ENCODE measurements at places on chromosomes 16 and 17. TPM values are rescaled to one million over a fixed set of nuclear protein-coding genes. Genes with fewer than 3 reads are reported as not detected.

DNA sequence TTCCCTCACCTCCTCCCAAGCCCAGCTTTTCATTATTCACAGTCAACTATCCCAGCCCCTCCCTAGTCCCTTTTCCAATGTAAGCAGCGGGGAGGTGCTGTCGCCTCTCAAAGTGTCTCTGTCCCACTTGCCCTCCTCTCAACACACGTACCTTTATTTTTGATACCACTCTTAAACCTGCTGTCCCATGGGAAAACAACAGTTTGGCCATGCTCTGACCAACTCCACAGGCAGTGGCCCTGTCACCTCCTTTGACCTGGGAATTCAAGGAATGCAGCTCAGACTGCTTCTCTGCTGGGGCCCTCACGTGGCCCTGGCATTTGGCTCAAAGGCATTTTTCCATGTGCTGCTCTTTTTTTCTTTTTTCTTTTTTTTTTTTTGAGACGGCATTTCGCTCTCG, 4.2 kb downstream of the LYRM9 start:
- no peak overlapping the region for H3K27ac ChIP-seq
- H3K4me1 ChIP-seq: peaks cover 11% of the 10 kb centered on the region
- H3K27me3 ChIP-seq: no peaks in the 10 kb centered on the region
- no peak for DNase-seq
- no peaks in the 10 kb centered on the region for H3K36me3 ChIP-seq

DNA sequence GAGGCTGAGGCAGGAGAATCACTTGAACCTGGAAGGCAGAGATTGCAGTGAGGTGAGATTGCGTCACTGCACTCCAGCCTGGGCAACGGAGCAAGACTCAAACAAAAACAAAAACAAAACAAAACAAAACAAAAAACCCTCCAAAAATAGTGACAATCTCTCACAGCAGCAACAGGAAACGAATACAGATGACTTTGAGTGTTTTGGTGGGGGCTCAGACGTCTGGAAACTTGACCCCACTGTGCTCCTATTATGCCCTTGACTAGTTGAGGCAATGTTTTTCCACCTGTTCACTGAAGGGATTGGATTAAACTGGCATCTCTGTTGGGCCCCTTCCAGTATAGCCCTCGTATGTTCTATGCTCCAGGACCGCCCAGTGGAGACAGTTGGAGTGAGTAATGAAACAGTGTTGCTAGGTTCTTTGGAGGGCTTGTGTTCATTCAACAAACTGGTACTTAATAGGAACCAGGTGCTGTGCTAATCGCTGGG, 167.0 kb downstream of the UTP18 start:
- H3K27ac ChIP-seq: no peak overlapping the region
- H3K36me3 ChIP-seq: no peaks in the 10 kb centered on the region
- no peaks in the 10 kb centered on the region for H3K27me3 ChIP-seq

DNA sequence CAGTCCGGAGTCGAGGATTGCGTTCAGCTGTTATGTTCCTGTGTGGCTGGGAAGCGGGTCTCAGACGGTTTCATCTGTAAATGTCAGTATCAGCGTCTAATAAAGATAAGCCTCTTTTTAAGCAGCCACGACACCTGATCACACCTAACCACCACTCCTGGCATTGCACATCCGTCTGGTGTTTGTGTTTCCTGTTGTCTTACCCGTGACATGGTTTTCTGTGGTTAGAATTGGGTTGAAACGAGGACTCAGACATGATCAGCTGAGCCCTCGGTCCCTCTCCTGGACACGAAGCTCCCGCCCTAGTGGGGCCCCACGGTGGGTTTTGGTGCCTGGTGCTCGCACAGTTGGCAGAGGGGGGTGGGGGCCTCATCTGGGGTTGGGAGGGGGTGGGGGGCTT, 18.3 kb downstream of the CPNE7 start:
- no peak overlapping the region for H3K27ac ChIP-seq
- DNase-seq: no peak
- H3K4me3 ChIP-seq: no peak overlapping the region
- no peaks in the 10 kb centered on the region for H3K36me3 ChIP-seq
- H3K4me1 ChIP-seq: no peaks in the 10 kb centered on the region

DNA sequence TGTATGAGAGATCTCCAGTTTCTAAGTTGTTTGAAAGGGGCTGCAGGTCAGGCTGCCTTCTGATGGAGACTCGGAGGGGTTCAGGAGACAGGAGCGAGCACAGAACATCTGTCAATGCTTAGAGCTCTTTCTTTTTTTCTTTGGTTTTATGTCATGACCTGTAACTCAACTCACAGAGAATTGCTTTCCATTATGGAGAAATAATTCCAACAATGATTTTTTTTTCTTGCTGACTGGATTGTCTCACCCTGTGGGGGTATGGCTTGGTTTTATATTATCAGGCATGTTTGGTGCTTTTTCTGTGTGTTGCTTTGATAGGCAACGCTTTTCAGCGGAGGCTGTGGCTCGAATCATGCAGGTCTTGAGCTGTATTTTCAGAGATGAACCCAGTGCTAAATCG, 10.7 kb upstream of the KCNJ2 start:
- no peak for DNase-seq
- H3K4me1 ChIP-seq: no peaks in the 10 kb centered on the region
- H3K36me3 ChIP-seq: no peaks in the 10 kb centered on the region
- no peaks in the 10 kb centered on the region for H3K27me3 ChIP-seq

- H3K27me3 ChIP-seq: peaks cover 12% of the 10 kb centered on the region
- no peak for DNase-seq
- H3K27ac ChIP-seq: no peak overlapping the region
- no peaks in the 10 kb centered on the region for H3K36me3 ChIP-seq
- peaks cover 13% of the 10 kb centered on the region for H3K4me1 ChIP-seq
- peak overlapping the region; percentile 55 for H3K4me3 ChIP-seq
Observed at GRCh38 chr16:2971134-2971984, 2.2 kb downstream of the PAQR4 start.

DNA sequence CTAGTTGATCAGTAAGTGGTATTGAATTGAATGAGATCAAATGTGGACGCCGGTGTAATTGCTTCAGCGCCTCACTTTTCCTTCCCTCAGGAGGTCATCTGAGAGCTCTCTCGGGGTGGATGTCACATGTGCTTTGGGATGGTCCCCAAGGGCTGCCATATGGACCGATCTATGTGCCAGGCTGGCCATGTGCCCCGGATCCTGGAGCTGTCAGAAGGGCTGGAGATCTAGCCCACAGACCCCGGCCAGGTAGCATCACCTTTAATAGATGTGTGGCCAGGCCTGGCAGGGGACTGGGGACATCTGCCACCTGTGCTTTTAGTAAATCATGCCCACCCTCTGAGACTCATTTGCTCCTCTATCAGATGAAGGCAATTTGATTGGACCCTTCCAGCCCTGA, 95.3 kb upstream of the CRHR1 start:
- no peak for DNase-seq
- H3K36me3 ChIP-seq: no peaks in the 10 kb centered on the region
- no peak overlapping the region for H3K27ac ChIP-seq
- H3K27me3 ChIP-seq: peaks cover 28% of the 10 kb centered on the region
- H3K4me1 ChIP-seq: no peaks in the 10 kb centered on the region

GRCh38 chr16:51449441-51449840, 298.4 kb upstream of the SALL1 start:
- no peak overlapping the region for H3K27ac ChIP-seq
- no peaks in the 10 kb centered on the region for H3K36me3 ChIP-seq
- no peaks in the 10 kb centered on the region for H3K27me3 ChIP-seq
- H3K4me3 ChIP-seq: no peak overlapping the region
- H3K4me1 ChIP-seq: no peaks in the 10 kb centered on the region
- no peak for DNase-seq

- H3K4me3 ChIP-seq: no peak overlapping the region
- H3K4me1 ChIP-seq: peaks cover 48% of the 10 kb centered on the region
- no peak for DNase-seq
- no peaks in the 10 kb centered on the region for H3K27me3 ChIP-seq
Observed at GRCh38 chr17:45414990-45415881, 17.4 kb downstream of the ARHGAP27 start.

DNA sequence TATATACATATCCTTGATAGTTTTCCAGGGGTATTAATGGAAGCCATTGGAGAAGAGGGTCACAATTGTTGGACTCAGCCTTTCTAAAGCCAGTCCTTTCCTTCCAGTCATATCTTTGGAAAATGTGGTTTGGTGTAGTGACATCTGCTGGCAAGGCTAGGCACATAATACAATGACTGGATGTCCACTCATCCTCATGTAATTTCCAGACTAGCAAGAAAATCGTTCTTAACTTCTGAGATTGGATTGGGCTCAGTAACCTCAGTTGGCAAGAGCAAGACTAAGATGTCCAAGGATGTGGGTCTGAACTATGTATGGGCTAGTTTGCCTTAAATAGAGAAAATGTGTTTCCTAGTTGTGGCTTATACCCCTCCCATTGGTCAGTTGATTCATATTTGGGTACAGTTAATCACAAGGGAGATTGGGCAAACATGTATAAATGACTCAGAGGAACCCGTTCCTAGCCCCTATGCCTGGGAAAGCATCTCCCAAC, 8.7 kb upstream of the KAT7 start:
- H3K4me1 ChIP-seq: no peaks in the 10 kb centered on the region
- no peaks in the 10 kb centered on the region for H3K27me3 ChIP-seq
- no peak overlapping the region for H3K4me3 ChIP-seq
- H3K27ac ChIP-seq: no peak overlapping the region
- DNase-seq: no peak

- H3K4me3 ChIP-seq: no peak overlapping the region
- peaks cover 1% of the 10 kb centered on the region for H3K4me1 ChIP-seq
- H3K27ac ChIP-seq: no peak overlapping the region
- H3K36me3 ChIP-seq: no peaks in the 10 kb centered on the region
- no peak for DNase-seq
- H3K27me3 ChIP-seq: no peaks in the 10 kb centered on the region
Observed at GRCh38 chr17:35890774-35891155, 10.6 kb upstream of the CCL5 start.

Gene PABPN1L
- 0.67 TPM for total RNA-seq

Gene GINS2
- total RNA-seq: 6.0 TPM

Gene KRTAP1-5
- not detected for total RNA-seq

Gene AURKB
- 1.7 TPM for total RNA-seq

Gene PRSS21
- total RNA-seq: 3.2 TPM

Gene SCARF1
- total RNA-seq: 6.6 TPM

Gene TNS4
- total RNA-seq: 0.18 TPM

Data from activated B cell treated with CpG ODN at 0.5 μM for 24 hours (primary cell).